ENCODE measurements at places on chromosomes 13 and 19. TPM values are rescaled to one million over a fixed set of nuclear protein-coding genes. Genes with fewer than 3 reads are reported as not detected.

DNA sequence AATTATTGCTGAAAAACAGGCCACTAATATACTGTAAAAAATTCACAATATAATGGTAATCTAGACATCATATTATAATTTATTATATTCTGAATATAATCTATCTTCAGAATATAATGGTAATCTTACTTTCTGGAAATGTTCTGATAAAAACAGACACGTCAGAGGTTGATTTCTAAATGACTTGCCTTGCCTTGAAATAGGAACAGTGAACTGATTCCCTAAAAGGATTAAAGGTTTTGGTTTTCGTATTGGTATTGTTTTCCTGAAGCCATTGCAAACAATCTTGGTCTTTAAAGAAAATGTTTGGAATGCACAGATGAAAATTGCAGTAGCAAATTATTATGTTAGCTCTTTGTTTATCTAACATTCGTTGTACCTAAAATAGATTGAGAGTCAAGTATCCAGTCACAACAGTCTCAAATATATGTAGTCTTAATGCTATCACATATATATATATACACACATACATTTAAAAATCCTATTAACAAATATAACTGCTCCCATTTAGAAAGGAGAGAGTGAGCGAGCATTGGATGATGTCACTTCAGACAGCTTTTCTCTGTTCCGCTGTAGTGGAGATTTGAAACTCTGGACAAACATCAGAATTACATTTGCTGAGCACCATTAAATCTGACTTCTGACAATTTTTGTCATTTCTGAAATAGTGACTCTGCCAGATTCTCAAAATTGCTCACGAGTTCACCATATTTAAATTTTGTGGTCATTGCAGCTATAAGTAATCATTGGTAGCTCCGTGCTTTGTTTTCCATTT, 1.7 kb downstream of the ITM2B start:
- DNase-seq = peak; percentile 25

DNA sequence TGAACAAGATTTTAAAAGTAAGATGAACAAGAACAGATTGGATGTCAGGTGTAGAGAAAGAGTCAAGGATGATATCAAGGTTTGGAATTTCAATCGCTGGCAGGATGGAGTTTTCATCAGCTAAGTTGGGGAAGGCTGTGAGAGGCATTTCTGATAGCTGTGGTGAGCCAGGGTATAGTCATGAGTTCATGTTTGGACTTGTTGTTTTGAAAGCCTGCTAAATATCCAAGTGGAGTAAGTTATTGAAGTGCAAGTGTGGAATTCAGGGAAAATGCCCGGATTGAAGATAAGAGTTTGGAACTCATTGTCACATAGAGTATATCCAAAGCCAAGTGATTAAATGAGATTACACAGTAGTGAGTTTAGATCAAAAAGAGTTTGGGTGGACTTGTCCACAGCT, 11.0 kb upstream of the EPSTI1 start:
- peak; percentile 71 for DNase-seq

GRCh38 chr13:90307136-90307535, 1040.4 kb upstream of the MIR17HG start:
- DNase-seq = no peak

DNA sequence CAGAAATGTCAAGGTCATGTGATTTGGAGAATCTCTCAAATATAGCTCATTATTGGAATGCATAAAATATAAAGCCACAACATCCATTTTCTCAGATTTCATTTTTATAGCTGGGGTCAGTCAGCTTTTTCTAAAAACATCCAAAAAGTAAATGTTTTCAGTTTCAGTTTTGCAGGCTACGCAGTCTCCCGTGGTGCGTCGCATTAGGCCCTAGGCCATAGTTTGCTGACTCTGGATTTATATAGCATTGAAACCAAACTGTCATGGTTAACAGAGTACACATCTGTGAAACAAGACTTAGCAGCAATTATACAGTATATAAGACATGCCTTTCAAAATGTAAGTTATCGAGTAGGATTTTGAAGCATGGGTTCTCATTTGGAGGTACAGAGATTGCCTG, 140.0 kb downstream of the IRS2 start:
- DNase-seq = no peak

DNA sequence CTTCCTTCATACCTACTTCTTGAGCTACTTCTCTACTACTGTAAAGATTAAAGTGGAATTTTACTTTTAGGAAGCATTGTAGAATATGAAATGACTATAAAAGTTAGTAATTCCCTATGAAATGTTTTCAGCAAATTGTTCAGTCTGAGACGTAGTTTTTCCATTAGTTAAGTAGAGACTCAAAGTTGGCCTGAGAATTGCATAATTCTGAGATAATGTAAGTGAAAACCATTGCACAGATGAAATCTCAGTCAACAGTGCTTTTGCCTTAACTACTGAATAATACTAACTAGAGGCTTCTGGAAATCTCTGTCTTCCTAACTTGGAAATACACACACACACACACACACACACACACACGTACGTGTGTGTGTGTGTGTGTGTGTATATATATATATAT, 125.9 kb downstream of the FGF14 start:
- DNase-seq = no peak

GRCh38 chr19:608155-609003, 18.7 kb downstream of the HCN2 start:
- no peak for DNase-seq

GRCh38 chr19:40403262-40403984, 9.8 kb downstream of the PRX start:
- peak; percentile 92 for DNase-seq

GRCh38 chr19:7534531-7535046, 928 bp upstream of the PNPLA6 start:
- DNase-seq = peak; percentile 73

DNA sequence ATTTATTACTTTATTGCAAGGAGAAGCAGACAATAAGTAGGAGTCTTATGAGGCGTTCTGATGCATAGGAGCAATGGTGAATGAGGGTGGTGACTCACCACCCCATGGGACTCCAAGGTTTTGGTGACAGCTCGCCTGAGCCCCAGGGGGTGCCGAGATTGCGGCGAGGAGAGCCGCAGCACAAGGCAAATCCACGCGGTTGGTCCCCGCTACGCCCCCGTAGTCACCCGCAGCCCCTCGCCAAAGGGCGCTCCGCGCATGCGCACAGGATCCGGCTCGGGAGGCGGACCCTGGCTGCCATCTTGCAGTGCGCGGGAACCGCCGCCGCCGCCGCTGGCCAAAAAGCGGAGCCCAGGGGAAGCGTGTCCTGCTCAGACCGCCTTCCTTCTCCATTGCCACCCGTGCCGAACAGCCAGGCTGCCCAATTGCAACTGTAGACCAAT, at the start of gene NAA16:
TSS of gene NAA16 (plus strand) at position 305 of the 443 bp plus-strand sequence. CDS start 262 bp downstream, outside the sequence.
- DNase-seq = peak; percentile 86

Gene CYP2A6
- total RNA-seq = not detected

Gene CYP4F8
- not detected for total RNA-seq

Gene TFPT
- 22.8 TPM for total RNA-seq
